ENCODE measurements at places on chromosomes 13 and 19. TPM values are rescaled to one million over a fixed set of nuclear protein-coding genes. Genes with fewer than 3 reads are reported as not detected.

Gene GAPDHS
- not detected for total RNA-seq

Gene ZNF222
- total RNA-seq = 3.6 TPM

Gene KCNC3
- total RNA-seq = 3.8 TPM

Gene GPR180
- 1.8 TPM for total RNA-seq

Gene UCHL3
- total RNA-seq = 22.9 TPM

Gene GARIN5A
- 1.1 TPM for total RNA-seq

Gene FCAR
- total RNA-seq = 0.70 TPM

Data from cardiac septum (tissue), 1 donor.